ENCODE measurements at places on chromosomes 4 and X.

DNA sequence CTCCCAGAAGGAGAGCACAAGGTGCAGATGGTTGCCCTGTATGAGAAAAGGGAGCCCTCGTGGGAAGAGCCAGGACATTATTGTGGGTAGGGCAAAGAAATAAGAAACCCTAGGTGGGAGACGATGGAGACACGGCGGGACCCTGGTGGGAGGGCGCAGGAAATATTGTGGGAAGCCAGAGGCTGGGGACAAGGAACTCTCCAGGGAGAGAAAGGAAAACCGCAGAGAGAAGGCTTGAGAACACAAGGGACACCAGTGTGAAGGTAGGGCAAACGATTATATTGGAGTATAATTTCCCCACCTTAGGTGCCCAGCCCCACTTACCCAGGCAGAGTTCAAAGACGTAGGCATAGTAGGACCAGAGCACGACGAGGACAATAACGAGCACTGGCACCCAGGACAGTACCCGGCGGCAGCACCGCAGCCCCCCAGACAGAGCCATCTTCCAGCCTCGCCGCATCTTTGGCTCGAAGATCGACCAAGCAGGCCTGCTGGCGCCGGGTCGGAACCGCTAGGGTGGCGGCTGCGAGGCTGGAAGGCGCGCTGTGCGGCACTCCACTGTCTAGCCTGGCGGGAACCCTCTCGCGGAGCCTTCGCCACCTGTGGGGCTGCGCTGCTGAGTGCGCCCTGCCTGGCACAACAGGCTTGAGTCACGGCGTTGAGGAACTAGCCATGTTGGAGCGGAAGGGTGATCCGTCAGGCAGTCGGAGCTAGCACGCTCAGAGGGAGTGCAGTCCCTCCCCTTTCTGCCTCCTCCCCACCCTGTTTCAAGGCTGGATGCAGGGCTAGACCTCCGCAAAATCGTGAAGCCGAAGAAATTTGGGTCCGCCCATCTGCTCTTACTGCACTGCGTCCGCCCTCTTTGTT is at the start of gene ZDHHC15:
Gene ZDHHC15, minus strand, starts transcription at position 473 of the 867 bp plus-strand sequence. Its CDS starts 13 bp downstream, at position 460.
- peak; percentile 57 for DNase-seq

DNA sequence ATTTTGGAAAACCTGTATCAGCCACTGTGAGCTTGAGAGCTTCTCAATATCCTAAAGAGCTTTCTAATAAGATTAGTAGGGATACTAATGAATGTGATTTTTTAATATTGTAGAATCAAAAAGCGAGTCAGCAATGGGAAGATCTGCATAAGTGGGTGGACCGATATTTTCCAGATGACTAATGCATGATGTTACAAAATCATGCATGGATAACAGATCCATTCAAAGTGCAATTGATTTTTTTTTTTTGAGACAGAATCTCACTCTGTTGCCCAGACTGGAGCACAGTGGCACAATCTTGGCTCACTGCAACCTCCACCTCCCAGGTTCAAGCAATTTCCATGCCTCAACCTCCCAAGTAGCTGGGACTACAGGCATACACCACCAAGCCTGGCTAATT is 7.3 kb upstream of the CLDN2 start:
- no peak for DNase-seq

- no peak for DNase-seq
Observed at GRCh38 chrX:29455702-29456101, 759.7 kb upstream of the MAGEB2 start.

DNA sequence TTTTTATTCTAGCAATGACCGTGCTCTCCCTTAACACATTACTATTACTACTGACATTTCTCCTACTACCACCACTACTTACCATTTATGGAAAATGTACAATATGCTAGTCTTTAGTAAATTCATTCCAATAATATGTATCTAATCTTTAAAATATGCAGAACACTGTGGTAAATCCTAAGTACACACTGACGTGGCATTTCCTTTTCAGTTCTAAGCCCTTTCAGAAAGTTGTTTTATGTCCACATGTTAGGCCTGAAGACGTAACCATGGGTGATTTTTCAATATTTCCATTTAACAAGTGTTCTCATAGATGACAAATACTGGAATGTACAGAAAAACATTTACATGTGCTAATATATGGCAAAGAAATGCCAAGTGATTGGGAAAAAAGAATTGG is 268.6 kb upstream of the SLIT2 start:
- peak; percentile 99 for DNase-seq

GRCh38 chrX:47579537-47579936 is 2.7 kb upstream of the TIMP1 start:
- DNase-seq, result peak; percentile 46

DNA sequence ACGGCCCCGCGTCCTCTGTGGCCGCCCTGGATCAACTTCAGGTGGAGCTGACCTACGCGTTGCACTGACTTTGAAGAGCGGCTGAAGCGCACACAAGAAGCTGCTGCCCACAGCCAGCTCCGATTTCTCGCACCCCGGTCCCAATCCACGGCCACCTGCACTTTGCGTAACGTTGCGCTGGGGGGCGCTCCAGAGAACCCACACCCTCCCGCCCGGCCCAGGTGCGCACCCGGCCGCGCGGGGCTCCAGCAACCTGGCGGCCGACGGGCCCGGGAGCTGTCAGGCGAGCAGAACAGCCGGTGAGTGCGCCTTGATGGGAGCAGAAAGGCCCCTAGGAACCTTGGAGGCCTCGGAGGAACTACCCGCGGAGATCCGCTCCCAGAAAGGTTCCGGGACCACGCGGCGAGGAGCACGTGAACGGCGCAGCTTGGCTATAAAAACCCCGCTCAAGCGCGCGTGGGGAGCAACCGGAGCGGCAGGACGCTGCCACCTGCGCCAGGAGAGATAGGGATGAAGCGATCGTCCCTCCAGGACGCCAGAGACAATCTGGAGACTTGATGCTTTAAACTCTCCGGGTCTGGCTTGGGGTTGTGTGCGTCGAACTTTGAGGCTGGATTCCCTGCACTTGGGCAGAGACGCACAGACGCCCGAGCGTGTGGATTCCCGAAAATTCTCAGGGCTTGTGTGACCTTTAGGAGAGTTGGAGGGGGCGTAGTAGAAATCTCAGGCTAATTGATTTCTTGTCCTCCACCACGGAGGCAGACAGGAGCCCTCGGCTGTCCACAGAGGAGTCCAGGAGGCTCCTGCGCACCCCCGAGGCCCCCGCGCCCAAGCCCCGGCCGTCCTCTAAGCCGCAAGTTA is 591 bp upstream of the NWD2 start:
- DNase-seq, result no peak

DNA sequence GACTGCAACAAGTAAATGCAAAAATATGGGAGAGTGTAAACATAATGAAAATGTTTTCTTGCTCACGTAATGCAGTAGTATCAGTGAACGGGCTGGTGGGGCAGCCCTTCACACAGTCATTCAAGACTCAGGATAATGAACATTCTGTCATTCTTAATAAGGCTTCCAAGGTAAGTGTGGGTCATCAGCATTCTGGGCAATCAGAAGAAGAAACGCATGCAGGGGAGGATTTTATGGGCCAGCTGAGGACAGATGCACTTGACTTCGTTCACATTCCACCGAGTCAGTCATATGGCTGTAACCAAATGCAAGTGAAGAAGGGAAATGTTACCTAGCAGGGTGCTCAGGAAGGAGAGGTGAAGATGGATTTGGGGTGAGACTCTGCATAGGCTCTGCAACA is 68.0 kb upstream of the MAP9 start:
- DNase-seq, result no peak

- DNase-seq, result no peak
Observed at GRCh38 chrX:151695583-151696340, 504 bp downstream of the PRRG3 start.

GRCh38 chr4:55754754-55755350 is 64.7 kb upstream of the EXOC1L start:
- peak; percentile 74 for DNase-seq

DNA sequence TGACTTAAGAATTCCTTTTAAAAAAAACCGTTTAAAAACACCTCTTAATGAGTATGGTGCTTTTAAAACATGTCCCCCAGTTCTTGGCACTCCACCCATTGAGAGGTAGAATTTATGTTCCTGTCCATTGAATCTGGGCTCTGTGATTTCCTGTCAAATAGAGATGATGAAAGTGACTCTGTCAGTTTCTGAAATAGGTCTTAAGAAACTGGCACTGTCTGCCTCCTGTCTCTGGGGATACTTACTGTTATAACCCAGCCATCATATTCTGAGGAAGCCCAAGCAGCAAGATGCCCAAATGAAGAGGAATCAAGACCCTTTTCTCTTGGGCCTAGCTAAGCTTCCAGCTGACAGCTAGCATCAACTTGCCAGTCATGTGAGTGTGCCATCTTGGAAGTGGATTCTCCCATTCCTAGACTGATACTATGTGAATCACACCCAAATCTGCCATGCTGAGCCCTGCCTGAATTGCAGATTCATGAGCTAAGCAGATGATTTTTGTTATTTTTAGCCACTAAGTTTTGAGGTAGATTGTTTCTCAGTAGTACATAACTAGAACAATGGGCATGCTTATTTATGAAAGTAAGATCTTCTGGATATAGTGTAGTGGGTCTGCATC is 22.8 kb downstream of the C4orf54 start:
- DNase-seq, result no peak

- DNase-seq, result peak; percentile 22
Observed at GRCh38 chr4:147049946-147050345, 104.3 kb upstream of the TTC29 start.

GRCh38 chrX:47960406-47960805 is 43.4 kb downstream of the ZNF182 start:
- DNase-seq, result no peak

DNA sequence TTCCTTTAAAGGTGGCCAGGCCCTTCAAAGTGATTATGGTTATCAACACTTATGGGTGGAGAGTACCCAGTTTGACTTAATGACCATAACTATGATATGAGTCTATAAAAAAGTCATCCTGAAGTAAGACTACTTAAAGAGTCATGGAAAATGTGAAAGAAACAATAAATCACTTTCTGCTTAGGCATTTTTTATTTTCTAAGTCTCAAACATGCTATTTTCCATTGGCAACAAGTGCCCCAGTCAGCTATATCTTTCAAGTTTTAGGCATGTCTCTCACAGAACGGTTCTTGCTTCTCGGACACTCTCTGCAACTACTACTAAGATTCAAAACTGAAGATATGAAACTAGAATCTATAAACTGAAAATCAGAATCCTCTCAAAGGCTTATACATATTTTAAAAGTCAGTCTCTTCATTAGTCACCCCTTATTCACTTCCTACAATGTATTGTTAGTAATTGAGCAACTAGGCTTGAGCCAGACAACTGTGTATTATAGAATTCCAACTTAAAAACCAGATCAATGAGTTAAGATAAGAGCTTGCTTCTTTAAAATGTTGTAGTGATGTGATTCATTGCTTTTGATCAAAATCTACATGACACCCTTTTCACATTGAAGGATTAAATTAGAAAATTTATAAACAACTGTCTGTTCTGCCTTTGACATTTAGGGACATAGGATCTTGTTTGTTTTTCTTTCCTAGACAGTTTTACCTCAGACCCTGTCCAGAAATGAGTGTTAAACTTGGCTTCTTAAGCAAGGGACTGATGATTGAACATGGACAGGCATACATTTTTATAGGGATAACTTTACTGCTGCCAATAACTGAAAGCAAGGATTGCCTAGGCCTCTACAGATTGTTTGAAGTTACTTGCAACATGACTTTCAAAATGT is 2.9 kb downstream of the ANTXR2 start:
- no peak for DNase-seq

DNA sequence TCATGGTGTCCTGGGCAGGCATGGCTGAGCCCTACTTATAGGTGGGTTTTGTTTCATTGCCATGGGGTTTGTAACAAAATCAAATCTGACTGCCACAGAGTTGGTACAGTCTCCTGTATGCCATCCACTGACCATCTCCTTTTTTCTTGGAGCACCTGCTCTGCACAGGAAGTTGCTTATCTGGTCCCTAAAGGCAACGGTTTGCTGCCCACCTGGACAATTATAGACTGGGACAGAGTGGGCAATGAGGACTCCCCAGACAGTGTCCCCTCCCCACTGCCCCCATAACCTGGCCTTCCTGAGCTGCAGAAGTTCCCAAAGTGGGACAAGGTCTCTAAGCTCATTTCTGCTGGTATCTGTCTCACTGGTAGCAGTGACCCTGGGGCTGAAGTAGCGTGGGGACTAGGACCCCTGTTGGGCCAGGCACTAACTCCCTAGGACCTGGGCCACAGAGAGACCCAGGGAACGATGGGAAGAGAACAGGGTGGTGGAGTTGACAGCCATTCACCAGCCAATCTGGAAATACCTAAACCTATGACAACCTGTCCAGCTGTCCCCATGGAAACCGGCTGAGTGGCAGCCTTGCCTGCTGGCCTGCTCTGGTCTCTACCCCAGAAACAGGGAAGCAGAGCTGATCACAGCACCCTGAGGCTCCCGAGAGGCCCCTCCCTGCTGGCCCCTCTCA is 64.7 kb downstream of the WFS1 start:
- DNase-seq, result no peak

DNA sequence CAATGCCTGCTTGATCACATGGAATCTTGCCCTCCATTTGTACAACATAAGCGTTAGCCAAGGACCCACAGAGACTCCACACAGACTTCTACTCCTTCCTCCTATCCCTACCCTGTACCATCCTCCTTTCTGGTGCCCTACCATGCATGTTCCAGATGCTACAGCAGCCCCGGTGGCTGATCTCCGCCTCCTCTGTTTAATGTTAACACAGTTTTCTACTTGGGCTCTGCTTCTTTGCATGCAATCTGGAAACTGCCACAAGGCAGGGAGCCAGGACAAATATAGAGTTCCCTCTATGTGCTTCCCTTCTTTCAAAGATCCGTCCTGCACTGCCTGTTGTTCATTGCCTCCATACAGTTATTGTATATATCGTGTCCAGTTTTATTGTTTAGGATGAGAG is 368.6 kb upstream of the TENM3 start:
- no peak for DNase-seq

GRCh38 chrX:40299641-40300046 is 201.9 kb upstream of the BCOR start:
- DNase-seq, result no peak

GRCh38 chr4:85509882-85510631 is 35.1 kb downstream of the ARHGAP24 start:
- DNase-seq, result no peak

GRCh38 chr4:163806653-163807052 is 312.2 kb downstream of the TMA16 start:
- no peak for DNase-seq

- no peak for DNase-seq
Observed at GRCh38 chr4:2865196-2865780, 21.6 kb downstream of the ADD1 start.

- no peak for DNase-seq
Observed at GRCh38 chrX:106811131-106811910, 8.8 kb downstream of the TBC1D8B start.

GRCh38 chr4:5371415-5372190 is 320.3 kb downstream of the STK32B start:
- peak; percentile 82 for DNase-seq

- DNase-seq, result no peak
Observed at GRCh38 chr4:177401658-177402273, 40.5 kb downstream of the AGA start.

- no peak for DNase-seq
Observed at GRCh38 chrX:114999906-115000305, 17.5 kb downstream of the IL13RA2 start.

GRCh38 chrX:39808471-39808917 is 289.3 kb downstream of the BCOR start:
- peak; percentile 87 for DNase-seq
